ENCODE measurements at places on chromosomes 3 and 15.

DNA sequence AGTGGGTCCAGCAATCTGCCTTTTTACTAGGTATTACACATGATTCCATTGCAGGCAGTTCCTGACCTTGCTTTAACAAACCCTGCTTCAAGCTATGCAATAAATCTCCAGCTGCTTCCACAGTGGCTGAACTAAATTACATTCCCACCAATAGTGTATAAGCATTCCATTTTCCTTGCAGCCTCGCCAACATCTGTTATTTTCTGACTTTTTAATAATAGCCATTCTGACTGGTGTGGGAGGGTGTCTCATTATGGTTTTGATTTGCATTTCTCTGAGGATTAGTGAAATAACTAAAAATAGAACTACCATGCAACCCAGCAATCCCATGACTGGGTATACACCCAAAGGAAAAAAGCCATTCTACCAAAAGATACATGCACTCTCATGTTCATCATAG lies 36.4 kb upstream of the DNAJC13 start:
- DNase-seq = no peak

DNA sequence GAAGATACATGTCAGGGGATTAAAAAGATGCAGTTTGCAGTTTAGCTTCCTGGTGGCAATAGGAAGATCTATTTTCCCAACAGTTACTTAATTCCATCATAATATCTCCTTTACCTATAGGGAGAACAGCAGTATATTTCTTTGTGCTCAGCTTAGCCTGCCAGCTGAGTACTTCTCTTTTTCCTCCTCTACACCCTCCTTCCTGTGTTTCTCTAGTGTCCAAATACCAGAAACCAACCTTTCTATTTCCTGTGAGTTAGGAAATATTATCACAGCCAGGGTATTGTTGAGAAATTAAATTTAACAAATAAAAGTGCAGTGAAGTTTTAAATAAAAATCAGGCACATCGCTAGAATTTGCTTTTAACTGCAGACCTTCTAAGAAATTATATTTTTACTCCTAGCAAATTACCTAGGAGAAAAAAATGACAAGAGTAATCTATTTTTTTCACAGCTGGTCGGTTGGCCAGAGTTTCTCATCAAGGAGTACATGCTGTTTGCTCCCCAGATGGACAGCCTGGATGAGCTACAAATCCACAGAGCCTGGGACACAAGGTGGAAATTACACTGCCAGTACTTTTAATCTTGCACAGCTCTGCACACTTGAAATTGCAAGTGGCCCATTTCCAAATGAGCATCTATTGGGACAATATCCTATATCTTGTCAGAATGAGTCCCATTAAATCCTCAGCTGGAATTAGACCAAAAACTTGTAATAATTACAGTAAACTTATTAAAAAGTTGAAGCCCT lies 185.2 kb upstream of the CFAP20DC start:
- DNase-seq = no peak

DNA sequence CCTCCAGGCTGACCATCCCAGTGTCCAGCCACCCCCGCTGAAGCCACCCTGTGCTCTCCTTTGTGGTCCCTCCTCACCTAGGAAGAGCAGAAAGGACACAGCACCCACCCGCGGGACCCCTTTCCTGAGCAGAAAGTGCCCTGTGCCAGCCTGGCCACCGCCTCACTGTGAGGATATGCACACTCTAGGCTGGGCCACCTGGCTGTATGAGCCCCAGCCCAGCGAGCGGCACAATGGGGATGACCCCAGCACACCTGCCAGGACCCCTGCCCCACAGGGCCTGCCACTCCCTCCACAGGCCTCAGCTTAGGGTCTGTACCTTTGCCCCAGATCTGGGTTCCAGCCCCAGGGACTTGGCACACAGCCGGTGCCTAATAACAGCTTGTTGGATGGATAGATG lies 47.9 kb upstream of the FURIN start:
- no peak for DNase-seq

- no peak for DNase-seq
These were observed 114.6 kb downstream of the NFKBIZ start for GRCh38 chr3:101963902-101964362.

- DNase-seq = no peak
These were observed 58.6 kb downstream of the PRICKLE2 start for GRCh38 chr3:64166584-64167162.

DNA sequence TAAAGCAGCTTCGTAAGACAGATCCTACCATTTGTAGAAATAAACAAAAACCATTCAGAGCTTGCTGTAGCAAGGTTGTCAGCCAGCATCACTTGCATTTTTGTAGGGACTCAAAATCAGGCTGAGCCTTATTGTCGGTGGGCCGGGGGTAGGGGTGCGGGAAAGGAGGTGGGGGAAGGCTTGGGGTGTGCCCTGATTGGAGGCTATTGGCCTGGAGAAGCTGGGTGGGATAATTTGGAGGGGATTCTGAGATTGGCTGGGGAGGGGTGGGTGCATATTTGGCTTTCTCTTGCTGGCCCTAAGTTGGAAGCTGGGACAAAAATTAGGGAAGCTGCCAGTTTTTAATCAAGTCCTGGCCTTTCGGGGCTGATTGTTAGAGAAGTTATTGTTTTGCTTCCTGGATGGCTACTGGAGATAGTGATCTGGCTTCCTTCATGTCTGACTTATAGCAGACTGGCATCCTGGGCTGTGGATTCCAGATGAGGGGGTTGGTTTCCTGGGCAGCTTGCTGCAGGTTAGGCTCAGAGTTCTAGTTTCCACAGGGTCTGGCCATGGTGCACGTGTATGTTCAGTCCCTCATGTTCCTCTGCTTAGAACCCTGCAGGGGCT lies 22.8 kb downstream of the STOML1 start:
- DNase-seq = no peak

DNA sequence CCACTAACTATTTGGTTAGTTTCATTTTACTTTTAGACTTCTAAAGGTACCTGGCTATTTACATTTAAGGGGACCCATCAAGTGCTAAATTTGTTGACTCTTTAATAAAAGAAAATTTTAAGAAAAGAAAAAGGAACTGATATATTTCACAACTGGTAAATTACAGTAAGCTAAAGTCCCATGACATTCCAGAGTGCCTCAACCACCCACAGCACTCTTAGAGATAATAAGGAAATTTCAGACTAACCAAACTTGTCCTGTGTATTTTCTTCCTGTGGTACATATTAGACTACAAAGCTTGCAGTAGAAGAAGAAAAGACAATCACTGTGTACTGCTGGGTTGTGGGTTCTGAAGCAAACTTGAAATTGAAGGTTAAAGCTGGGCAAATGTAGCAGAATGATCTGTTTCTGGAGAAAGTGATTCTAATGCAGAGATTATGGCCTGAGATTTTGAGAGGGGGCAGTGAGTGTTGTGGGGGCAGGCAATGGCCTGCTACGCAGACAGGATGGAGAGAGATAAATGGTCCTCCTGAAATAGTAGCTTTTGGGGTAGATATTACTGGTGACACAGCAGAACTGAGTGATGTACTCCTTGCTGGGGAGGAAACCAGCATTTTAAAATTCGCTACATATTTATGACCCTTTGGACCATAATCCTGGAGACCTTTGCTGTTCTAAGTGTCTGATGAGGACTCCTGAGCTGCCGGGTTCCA lies 24.5 kb upstream of the MFSD1 start:
- no peak for DNase-seq

DNA sequence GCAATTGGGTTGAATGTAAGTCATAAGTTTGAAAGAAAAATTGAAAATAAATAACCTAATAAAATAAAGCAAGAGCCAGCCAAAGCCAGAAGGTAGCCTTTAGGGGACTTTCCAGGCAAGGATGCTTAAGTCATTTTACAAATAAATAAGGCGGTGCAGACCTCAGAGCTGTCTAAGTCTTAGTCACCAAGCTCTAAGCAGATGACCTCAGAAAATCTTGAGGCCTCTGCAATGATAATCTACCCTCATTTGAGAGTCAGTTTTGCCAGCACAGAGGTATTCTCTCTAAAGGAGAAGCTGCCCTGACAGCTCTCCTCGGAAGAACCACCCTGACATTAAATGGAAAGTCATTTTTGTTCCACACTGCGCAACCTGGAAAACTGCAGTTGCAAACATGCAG lies 113.9 kb downstream of the OXNAD1 start:
- no peak for DNase-seq

- no peak for DNase-seq
These were observed 45.9 kb upstream of the ACTC1 start for GRCh38 chr15:34841262-34841725.

DNA sequence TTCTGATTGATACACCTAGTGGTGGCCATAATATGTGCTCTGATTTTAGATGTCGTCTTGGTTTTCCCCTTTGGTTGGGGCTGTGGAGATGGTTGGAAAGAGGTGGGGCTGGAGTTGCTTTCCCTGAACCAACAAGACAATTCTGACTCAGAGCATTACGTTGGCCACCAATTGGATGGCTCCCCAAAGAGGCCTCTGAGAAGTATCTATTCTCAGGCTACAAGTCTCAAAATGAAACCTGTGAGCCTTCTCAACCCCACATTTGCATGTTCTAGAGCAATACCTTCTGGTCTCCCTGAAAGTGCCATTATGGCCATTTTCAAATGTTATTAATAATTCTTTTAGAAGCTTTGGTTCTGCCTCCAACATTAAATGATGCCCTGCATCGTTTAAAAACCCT lies 188.4 kb upstream of the WNT5A start:
- DNase-seq = no peak

- DNase-seq = no peak
These were observed 3.8 kb downstream of the GSK3B start for GRCh38 chr3:120090422-120090821.

- DNase-seq = no peak
These were observed 27.0 kb upstream of the POLG start for GRCh38 chr15:89361451-89362202.

- DNase-seq = no peak
These were observed 942.0 kb downstream of the SQOR start for GRCh38 chr15:46576646-46577395.

- DNase-seq = no peak
These were observed 630 bp downstream of the CACNA2D2 start for GRCh38 chr3:50502584-50503423.

DNA sequence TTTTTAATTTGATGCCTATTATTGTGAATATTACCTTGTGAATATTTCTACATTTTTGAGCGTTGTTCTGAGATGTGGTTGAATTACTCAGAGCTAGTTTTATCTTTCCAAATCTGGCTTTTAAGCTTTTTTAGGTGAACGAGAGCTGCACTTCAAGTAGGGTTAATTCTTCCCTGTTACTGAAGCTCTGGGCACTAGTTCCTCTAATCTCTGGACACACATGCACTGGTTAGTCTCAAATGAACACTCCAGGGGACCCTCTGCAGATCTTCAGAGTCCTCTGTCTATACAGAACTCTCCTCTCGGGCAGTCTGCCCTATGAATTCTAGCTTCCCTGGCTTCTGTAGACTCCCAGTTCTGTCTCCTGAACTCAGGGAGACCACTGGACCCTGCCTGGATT lies 237.5 kb upstream of the TBC1D5 start:
- no peak for DNase-seq

DNA sequence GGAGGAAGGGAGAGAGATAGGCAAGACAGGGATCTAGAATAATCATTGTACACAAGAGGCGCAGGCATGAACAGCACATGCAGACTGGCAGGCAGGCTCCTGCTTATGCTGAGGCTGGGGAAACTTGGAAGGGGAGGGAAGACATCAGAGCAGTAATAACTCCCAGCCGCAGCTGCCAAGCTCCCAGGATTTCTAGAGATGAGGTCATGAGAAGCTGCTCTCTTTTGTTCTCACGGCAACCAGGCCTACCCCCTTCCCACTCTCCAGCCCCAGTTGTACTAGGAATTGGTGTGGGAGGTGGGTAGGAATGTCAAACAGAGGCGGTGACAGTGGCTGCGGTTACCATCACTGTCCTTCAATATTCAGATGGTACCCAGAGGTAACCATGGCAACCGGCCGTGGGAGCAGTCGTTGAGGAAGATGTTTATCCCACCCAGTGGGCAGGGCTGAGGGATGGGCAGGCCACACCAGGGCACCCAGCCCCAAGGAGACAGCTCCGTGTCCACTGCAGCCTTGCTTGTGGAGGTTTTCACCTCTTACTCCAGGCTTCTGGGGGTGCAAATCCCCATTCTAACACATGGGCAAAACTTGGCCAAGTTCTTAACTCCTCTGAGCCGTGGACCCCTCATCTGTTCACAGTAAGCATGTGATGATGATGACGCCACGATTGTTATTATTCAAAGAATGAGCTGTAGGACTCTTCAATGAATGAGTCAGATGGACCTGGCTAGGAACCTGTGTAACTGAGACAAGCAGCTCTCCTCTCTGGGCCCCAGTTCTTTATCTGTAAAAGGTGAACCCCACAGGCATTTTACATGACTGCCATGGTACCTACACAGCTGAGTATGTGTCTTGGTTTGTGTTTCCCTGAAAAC lies 360.8 kb upstream of the PROK2 start:
- DNase-seq = peak; percentile 74

Data from CMK (cell line).